NCI-H1694 (cell line): ENCODE measurements at places on chromosomes 12 and 14.

DNA sequence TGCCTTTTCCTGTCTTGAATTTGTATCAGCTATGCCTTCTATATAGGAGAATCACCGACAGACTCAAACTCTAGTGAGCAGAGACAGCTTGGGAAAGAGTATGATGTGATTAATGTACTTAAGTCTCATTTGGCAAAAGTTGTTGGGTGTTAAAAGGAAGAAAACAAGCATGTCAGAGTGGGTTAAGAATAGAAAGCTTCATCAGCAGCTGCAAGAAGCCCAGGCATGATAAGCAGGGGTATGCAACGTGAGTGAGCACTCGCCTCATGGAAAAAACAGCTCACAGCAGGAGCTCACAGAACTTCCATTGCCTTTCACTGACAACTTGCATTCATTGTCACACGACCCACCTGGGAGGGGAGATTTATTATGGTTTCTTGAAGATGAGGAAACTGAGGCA lies 35.9 kb upstream of the WNK1 start:
- no peak for DNase-seq

- no peak for DNase-seq
These were observed 131.3 kb downstream of the PTPRO start for GRCh38 chr12:15453613-15454012.

GRCh38 chr14:101916816-101917412 lies 47.5 kb upstream of the DYNC1H1 start:
- DNase-seq, result no peak

DNA sequence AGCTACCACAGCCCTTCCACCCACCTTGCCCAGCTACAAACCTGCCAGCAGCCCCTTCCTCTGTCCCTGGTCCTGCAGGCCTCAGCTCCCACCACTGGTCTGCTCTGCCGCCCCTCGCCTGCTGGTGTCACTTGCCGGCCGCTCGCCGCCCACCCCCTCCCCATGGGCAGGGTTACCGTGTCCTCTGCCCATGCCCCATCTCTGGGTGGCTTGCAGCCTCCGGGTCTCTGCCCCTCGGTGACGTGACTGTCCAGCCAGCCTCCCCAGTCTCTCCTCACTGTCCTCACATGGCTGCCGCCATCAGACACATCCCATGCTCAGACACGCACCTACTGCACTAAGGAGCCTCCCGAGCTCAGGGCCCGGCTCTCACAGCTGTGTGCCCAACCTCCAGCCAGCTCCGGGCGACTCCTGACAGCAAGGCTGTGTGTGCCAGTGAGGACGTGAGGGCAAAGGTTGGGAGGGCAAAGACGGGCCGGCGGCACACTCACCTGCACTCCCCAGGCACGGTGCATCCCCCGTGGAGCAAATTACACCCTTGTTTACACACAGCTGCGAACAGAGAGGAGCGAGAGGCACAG lies 13.4 kb downstream of the JAG2 start:
- no peak for DNase-seq

GRCh38 chr12:68263366-68263765 lies 10.0 kb upstream of the IL22 start:
- no peak for DNase-seq

- DNase-seq, result no peak
These were observed 227.7 kb downstream of the SLC16A7 start for GRCh38 chr12:59823567-59823966.

DNA sequence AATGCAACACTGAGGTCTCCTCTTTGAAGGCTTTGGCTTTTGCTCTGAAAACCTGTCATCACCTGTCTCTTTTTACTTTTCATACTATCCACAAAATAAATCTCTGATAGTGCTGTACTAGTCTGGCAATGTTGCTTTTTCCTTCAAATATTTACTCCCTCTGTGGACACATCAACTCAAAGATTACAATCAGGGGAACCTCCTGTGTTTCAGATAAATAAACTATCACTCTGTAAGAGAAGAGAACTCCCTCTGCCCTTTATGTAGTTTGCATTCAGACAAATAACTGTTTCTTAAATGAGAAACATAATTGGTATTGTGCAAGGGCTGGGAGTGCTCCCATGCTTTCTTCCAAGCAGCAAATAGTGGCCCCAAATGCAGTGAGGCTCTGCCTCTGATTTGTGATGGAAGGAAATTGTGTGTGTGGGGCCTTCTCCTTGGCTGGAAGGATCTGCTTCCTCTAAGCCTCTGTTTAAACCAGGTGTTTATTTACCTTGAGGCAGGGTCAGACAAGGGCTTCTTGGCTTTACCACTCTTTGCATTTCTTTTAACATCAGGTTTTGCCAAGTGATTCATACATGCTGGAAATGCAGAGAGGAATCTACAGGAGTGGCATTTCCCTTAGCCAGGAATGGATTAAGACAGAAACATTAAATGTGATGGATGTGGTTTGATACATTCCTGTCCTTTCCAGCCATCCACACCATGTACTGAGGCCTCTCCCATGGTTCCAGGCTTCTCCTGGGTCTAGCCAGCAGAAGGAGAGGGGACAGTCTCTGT lies 69.0 kb downstream of the AKAP6 start:
- DNase-seq, result no peak

DNA sequence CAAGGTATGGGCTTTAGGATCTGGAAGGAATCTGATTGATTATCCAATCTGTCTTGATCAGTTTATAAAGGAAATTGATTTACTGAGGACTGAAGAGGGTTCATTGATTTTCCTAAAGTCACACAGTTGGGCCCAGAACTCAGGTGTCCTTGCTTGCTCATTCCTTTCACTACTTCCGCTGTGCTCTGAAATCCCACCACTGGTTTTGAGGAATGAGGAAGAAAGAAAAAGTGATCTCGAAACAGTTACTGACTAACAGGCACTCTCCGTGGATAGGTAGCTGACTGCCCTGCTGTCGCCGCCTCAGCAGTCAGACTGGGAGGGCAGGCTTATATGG lies at the start of gene FITM1:
TSS of gene FITM1 (plus strand) at position 280 of the 337 bp plus-strand sequence. CDS start 905 bp downstream, outside the sequence.
- no peak for DNase-seq
